Breast epithelium (tissue), 4 donors: ENCODE measurements at places on chromosomes 16 and 17. TPM values are rescaled to one million over a fixed set of nuclear protein-coding genes. Genes with fewer than 3 reads are reported as not detected.

Gene UBALD2
- 11.1 TPM for total RNA-seq

DNA sequence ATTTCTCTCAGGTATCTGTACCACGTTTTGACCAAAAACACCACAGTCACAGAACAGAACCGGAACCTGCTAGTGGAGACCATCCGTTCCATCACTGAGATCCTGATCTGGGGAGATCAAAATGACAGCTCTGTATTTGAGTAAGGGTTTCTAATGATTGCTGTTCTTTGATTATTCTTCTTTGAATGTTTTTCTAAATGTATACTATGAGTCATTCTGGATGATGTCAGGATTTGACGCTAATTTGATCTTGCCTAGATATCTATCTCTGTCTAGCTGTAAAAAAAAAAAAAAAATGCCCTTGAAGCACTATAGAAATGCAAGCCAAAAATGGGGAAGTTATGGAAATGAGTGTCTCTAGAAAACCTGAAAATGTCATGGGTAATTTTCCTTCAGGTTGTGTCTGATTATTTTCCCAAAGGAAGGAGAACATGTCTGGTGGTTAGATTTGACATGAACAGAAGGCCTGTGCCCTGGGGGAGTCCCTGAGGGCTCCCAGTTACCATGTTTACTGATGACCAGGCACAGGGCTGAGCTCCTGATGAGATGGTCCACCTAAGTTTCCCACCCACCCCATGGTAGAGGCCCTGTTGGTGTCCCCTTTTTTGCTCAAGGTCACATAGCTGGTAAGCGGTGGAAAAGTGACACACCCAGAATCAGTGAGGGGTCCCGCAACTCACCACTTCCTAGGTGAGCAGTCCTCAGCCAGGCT, 13.6 kb downstream of the CLEC16A start:
- no peak for DNase-seq

Gene ANKFN1
- 12.8 TPM for total RNA-seq

- DNase-seq, result no peak
These were observed 118.3 kb downstream of the PARN start for GRCh38 chr16:14511800-14512135.

DNA sequence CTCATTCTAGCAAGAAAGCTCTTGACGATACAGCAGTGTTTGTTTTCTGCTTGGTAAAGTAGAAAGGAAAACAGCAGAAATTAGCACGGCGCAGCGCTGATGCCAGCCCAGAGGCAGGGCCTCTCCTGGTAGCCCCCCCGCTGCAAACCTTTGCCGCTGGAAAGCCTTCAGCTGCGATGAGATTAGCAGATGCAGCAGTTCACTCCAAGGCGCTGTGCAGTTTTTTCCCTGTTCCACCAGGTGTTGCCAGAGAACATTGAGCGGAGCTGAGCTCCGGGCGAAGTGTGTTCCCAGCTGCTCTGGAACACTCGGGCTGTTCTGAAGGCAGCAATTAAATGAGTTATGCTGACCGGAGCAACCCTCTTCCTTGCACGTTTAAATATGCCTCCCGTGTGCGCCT, 72.5 kb downstream of the RBFOX1 start:
- DNase-seq, result no peak
